ENCODE measurements at places on chromosomes 12 and 14. TPM values are rescaled to one million over a fixed set of nuclear protein-coding genes. Genes with fewer than 3 reads are reported as not detected.

Gene KRT78
- total RNA-seq, result not detected

Gene TEX52
- not detected for total RNA-seq

Gene ZBTB42
- total RNA-seq, result 9.0 TPM

Gene CSRP2
- 6.4 TPM for total RNA-seq

Gene TMEM30B
- 2.0 TPM for total RNA-seq

Gene PDE3A
- 127 TPM for total RNA-seq

Gene EXOC3L4
- total RNA-seq, result not detected

Gene TMEM233
- 0.11 TPM for total RNA-seq

DNA sequence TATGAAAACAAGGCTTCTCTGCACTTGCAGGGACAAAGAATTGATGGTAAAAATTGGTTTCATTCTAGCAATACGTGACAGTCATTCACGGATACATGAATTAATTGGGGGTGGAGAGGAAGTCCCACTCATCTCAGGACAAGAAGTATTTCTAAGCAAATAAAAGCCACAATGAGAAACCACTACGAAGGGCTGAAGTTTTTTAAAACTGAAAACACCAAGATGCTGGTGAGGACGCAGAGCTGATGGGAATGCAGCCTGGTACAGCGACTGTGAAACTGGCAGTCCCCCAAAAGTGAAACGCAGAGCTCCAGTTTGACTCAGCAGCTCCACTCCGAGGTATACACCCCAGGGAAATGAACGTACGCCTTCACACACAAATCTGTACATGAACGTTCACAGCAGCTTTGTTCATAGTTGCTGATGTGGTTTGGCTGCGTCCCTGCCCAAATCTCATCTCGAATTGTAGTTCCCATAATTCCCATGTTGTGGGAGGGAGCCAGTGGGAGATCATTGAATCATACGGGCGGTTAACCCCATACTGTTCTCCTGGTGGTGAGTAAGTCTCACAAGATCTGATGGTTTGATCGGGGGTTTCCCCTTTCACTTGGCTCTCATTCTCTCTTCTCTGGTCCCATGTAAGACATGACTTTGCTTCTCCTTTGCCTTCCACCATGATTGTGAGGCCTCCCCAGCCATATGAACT is 89.0 kb downstream of the SCARB1 start:
- H3K4me1 ChIP-seq, result peaks cover 18% of the 10 kb centered on the region
- H3K27ac ChIP-seq, result no peak overlapping the region
- peak; percentile 78 for DNase-seq
- H3K27me3 ChIP-seq, result no peaks in the 10 kb centered on the region
- no peaks in the 10 kb centered on the region for H3K36me3 ChIP-seq
- H3K4me3 ChIP-seq, result no peak overlapping the region

- H3K27me3 ChIP-seq, result no peaks in the 10 kb centered on the region
- no peaks in the 10 kb centered on the region for H3K36me3 ChIP-seq
- no peaks in the 10 kb centered on the region for H3K4me1 ChIP-seq
Observed at GRCh38 chr12:132451172-132451835, 38.6 kb upstream of the FBRSL1 start.

GRCh38 chr14:66036547-66036946 is 449.6 kb upstream of the CCDC196 start:
- no peak overlapping the region for H3K4me3 ChIP-seq
- H3K27me3 ChIP-seq, result no peaks in the 10 kb centered on the region
- no peaks in the 10 kb centered on the region for H3K4me1 ChIP-seq
- H3K36me3 ChIP-seq, result no peaks in the 10 kb centered on the region
- DNase-seq, result no peak

- no peaks in the 10 kb centered on the region for H3K27me3 ChIP-seq
- peaks cover 45% of the 10 kb centered on the region for H3K4me1 ChIP-seq
- H3K27ac ChIP-seq, result no peak overlapping the region
- no peak for DNase-seq
- no peak overlapping the region for H3K4me3 ChIP-seq
Observed at GRCh38 chr12:32443491-32443890, 44.1 kb downstream of the FGD4 start.

DNA sequence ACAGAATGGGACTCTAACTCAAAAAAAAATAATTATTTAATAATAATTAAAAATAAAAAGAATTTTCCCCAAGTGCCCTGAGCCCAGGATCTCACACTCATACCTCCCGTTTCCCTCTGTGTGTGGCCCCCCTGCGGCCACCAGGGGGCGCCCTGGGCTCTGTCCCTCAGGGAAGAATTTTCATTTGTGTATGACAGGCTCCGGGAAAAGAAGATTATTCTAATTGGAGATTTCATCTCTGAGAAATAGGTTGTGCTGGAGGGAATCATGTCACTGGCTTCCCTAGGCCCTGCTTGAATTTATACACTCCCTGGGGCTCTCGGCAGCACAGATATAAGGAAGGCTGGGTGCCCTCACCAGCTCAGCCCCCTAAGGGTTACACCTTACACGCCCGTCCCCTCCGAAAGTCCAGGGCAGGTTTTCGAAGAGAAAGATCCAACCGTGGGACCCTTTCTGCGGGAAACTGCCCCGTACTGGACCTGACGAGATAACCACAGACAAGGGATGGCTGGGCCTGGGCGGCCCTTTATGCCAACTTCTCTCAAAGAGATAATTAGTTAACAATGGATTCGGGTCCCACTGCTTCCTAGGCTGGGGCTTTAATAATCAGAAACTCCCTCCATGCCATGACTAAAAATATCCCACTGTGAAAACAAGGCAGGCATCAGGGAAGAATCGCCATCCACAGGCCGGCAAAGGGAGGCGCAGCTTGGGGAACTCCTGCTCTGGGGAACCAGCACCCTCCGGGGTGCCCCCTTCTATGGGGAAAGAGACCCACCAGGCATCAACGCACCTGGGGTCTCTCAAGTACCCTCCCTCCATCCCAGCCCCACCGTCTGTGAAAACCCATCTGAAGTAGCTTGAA is 80.7 kb downstream of the KDM2B start:
- H3K27ac ChIP-seq, result peak overlapping the region; percentile 76
- peak overlapping the region; percentile 21 for H3K4me3 ChIP-seq
- peak; percentile 82 for DNase-seq
- no peaks in the 10 kb centered on the region for H3K36me3 ChIP-seq

DNA sequence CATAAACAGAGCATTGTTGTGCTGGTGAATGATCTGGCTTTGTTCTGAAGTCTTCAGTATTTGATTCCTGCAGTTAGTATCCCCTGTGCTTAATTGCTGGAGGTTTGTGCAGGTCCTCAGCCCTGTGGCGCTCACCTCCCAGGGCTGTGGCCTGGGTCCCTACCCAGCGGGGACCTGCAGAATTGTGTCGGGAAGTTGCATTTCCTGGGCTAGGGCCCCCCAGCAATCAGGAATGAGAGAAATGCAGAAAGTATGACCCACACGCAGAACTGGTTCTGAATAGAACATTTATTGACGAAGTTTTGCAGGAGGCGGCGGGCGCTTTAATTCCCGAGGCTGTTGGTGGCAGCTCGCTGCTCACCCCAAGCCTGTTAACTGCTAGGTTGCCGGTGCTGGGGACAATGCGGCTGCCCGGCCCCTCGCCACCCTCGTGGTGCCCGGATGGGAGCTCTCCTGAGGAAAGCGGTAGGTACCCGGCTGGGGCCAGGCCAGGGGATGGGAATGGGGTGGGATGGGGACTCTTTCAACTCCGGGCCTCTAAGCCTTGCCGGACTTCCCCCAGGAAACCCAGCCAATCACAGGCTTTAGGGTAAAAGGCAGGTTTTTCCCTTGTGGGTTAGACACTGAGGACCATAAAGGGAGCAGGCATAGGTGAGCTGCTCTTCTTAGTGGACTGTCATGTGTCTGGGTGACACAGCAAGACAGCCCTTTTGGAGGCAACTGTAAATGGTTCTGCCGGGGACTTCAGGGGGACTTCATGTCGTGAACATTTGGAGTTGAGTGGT is 11.6 kb downstream of the PLEKHG3 start:
- H3K27me3 ChIP-seq, result no peaks in the 10 kb centered on the region
- H3K4me3 ChIP-seq, result peak overlapping the region; percentile 27
- DNase-seq, result no peak
- peak overlapping the region; percentile 86 for H3K27ac ChIP-seq
- H3K4me1 ChIP-seq, result peaks cover 69% of the 10 kb centered on the region

DNA sequence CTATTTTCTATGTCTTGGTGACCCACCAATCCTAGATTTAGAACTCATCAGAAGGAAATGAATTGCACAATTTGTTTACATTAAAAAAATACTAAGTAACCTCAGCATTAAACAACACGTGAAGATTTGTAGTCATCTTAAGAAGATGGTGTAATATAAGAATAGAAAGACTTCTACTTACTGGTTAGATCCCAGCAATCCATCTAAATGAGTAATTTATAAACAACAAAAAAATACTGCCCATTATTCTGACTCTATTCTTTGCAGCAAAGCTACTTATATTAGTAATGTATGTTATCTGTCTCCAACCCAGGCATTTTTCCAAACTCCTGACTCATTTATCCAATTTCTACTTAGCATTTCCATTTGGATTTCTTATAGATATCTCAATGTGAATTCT is 67.8 kb downstream of the CD163L1 start:
- H3K27ac ChIP-seq, result no peak overlapping the region
- H3K27me3 ChIP-seq, result no peaks in the 10 kb centered on the region
- no peaks in the 10 kb centered on the region for H3K36me3 ChIP-seq
- no peak overlapping the region for H3K4me3 ChIP-seq

- no peak overlapping the region for H3K27ac ChIP-seq
- H3K4me3 ChIP-seq, result no peak overlapping the region
- DNase-seq, result no peak
- peaks cover 18% of the 10 kb centered on the region for H3K4me1 ChIP-seq
- no peaks in the 10 kb centered on the region for H3K27me3 ChIP-seq
- no peaks in the 10 kb centered on the region for H3K36me3 ChIP-seq
Observed at GRCh38 chr12:108616941-108617858, 16.5 kb downstream of the SELPLG start.

- no peaks in the 10 kb centered on the region for H3K36me3 ChIP-seq
- H3K4me3 ChIP-seq, result no peak overlapping the region
- DNase-seq, result no peak
- no peak overlapping the region for H3K27ac ChIP-seq
- H3K4me1 ChIP-seq, result no peaks in the 10 kb centered on the region
Observed at GRCh38 chr12:11543457-11544158, 105.9 kb upstream of the ETV6 start.

GRCh38 chr12:59149995-59150642 is 229.8 kb upstream of the LRIG3 start:
- no peaks in the 10 kb centered on the region for H3K4me1 ChIP-seq
- no peak overlapping the region for H3K27ac ChIP-seq
- H3K36me3 ChIP-seq, result no peaks in the 10 kb centered on the region
- no peaks in the 10 kb centered on the region for H3K27me3 ChIP-seq

DNA sequence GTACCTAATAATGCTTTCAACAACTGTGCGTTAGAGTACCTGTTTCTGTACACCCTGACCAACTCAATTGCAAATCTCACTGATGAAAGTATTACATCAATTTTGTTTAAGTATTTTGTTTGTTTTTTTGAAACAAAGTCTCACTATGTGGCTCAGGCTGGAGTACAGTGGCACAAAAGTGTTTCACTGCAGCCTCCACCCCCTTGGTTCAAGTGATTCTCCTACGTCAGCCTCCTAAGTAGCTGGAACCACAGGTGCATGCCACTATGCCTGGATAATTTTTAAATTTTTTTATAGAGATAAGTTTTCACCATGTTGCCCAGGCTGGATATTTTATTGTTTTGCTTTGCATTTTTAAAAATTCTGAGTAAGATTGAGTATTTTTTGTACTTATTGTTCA is 46.7 kb downstream of the YEATS4 start:
- H3K4me1 ChIP-seq, result peaks cover 3% of the 10 kb centered on the region
- no peak for DNase-seq
- no peaks in the 10 kb centered on the region for H3K27me3 ChIP-seq
- H3K4me3 ChIP-seq, result no peak overlapping the region
- no peaks in the 10 kb centered on the region for H3K36me3 ChIP-seq

- H3K4me3 ChIP-seq, result no peak overlapping the region
- H3K27me3 ChIP-seq, result no peaks in the 10 kb centered on the region
- H3K4me1 ChIP-seq, result no peaks in the 10 kb centered on the region
- H3K36me3 ChIP-seq, result peaks cover 40% of the 10 kb centered on the region
Observed at GRCh38 chr14:92958373-92959188, 35.6 kb downstream of the CHGA start.

DNA sequence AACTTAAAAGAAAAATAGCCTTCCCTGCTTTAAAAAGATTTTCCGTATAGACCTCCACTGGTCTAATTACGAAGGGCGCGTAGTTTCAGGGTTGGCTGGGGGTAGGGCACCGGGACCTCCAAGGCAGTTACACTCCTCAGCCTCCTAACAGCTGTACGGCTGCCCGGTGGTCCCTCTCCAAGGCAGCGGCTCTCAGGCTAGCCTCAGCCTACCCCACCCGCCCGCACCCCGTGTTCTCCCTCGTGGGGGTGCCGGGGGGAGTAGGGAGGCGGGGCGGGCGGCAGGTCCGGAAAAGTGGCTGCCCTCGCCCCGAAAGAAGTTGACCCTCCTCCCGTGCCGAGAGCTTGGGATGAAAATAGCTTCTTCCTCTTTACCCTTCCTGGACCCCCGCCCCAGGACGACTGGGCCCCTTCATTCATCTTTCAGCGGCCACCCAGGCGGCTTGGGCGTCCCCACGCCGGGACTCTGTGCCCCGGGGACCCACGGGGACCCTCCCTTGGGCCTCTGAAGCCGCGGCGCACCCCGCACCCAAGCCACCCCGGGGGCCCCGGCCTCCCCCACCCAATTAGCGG is 991 bp upstream of the RCOR1 start:
- no peaks in the 10 kb centered on the region for H3K36me3 ChIP-seq
- no peak for DNase-seq
- H3K4me1 ChIP-seq, result peaks cover 29% of the 10 kb centered on the region
- peak overlapping the region; percentile 98 for H3K27ac ChIP-seq
- peak overlapping the region; percentile 73 for H3K4me3 ChIP-seq
- no peaks in the 10 kb centered on the region for H3K27me3 ChIP-seq

DNA sequence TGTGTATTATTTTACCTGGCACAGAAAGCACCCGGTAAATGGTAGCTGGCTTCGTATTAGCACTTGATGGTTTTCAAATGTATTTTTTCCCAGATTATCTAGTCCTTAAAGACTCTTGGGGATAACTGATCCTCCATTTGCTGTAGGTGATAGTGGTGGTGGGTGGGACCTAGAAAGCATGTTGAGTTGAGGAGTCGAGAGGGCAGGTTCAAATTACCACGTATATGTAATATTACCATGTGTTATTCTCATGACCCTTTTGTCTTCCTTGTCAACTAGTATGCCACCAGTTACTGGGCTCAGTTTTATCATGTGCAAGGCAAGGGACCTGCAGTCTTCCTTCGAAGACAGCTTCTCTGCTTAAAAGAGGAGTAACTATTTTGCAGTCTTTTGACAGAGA is 1.8 kb downstream of the GLRX5 start:
- H3K4me1 ChIP-seq, result no peaks in the 10 kb centered on the region
- no peaks in the 10 kb centered on the region for H3K27me3 ChIP-seq
- H3K27ac ChIP-seq, result peak overlapping the region; percentile 78

GRCh38 chr14:71942904-71943694 is 10.9 kb downstream of the RGS6 start:
- DNase-seq, result no peak
- no peaks in the 10 kb centered on the region for H3K36me3 ChIP-seq
- no peaks in the 10 kb centered on the region for H3K4me1 ChIP-seq
- no peak overlapping the region for H3K27ac ChIP-seq
- H3K4me3 ChIP-seq, result no peak overlapping the region
- no peaks in the 10 kb centered on the region for H3K27me3 ChIP-seq

- H3K4me1 ChIP-seq, result no peaks in the 10 kb centered on the region
- H3K36me3 ChIP-seq, result no peaks in the 10 kb centered on the region
- DNase-seq, result no peak
- no peak overlapping the region for H3K4me3 ChIP-seq
- H3K27ac ChIP-seq, result peak overlapping the region; percentile 85
- no peaks in the 10 kb centered on the region for H3K27me3 ChIP-seq
Observed at GRCh38 chr12:3604748-3605586, 114.0 kb downstream of the PRMT8 start.

Data from right atrium auricular region (tissue), 2 donors.